ENCODE measurements at places on chromosomes 1 and 21. TPM values are rescaled to one million over a fixed set of nuclear protein-coding genes. Genes with fewer than 3 reads are reported as not detected.

The MATN1 gene
- total RNA-seq = 0.25 TPM

The CTBS gene
- 14.5 TPM for total RNA-seq

The RAB25 gene
- not detected for total RNA-seq

The RNF186 gene
- not detected for total RNA-seq

The TMEM167B gene
- 26.1 TPM for total RNA-seq

The CACNA1S gene
- not detected for total RNA-seq

The TGFB2 gene
- 13.5 TPM for total RNA-seq

The KIF26B gene
- total RNA-seq = 20.9 TPM

The GRHL3 gene
- not detected for total RNA-seq

The ARTN gene
- total RNA-seq = not detected
